ENCODE measurements at places on chromosomes 5 and 9.

DNA sequence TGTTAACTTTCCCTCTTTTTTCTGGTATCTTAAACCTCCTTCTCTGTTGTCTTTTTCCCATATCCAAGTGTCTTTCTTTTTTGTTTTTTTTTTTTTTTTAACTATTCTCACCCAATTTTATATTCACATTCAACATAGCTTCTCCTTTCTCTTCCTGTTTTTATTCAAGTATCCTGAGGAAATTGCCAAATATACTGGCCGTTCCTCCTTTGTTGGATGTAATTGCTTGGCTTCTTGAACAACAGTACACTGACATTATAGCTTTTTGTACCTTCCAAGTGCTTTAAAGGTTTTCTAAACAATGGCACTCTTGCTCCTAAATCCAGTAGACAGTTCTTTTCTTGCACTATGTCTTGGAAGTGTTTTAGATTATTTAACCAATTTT lies 1146.8 kb downstream of the MAT2B start:
- DNase-seq, result no peak

GRCh38 chr9:125593581-125594222 lies 113.3 kb downstream of the MAPKAP1 start:
- DNase-seq, result no peak

DNA sequence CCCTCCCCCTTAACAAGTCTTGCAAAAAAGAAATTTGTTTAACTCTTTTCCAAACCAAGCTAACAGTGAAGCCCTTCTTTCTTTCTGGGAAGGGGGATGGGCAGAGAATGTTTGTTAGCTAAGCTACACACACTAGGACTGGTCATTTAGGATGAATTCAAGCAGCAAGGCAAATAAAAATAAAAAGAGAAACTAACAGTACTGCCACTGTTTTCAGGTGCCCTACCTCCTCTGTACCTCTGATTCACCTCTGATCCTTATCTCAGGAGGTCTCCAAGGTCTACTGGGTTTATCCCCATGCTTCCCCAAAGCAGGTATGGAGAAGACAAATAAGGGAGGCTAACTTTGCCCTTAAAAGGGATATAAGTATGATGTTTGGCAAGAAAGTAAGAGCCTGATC lies 52.9 kb downstream of the ELL2 start:
- no peak for DNase-seq

- no peak for DNase-seq
Measured at GRCh38 chr5:157063776-157064430, 5.0 kb upstream of the HAVCR1 start.

- DNase-seq, result no peak
Measured at GRCh38 chr9:5510360-5510931, at the start of gene PDCD1LG2. Gene PDCD1LG2, plus strand, starts transcription at chr9:5510531. Its CDS starts 12,016 bp downstream, at chr9:5522547.

DNA sequence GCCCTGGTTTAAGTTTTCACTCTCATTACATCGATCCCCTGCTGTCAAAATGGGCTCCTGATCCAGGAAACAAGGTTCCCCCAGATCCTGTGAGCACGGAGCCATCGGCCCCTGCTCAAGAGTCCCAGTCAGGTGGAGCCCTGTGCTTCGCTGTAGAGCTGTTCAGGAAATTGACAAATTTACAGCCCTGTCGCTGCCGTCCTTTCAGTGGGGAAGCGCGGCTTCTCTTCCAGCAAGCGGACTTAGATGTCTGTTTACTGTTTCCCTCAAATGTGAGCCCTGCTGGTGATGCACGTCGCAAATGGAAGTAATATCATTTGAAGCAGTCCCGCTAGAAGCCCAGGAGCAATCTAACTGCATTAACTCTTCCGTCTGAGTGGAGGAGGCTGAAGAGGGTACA lies 760.9 kb upstream of the WWC1 start:
- DNase-seq, result no peak
